ENCODE measurements at places on chromosomes 6 and 20. TPM values are rescaled to one million over a fixed set of nuclear protein-coding genes. Genes with fewer than 3 reads are reported as not detected.

The PLCG1 gene
- 24.9 TPM for total RNA-seq

The NOX3 gene
- total RNA-seq: not detected

The CLPSL2 gene
- not detected for total RNA-seq

The ALDH8A1 gene
- 0.36 TPM for total RNA-seq

The XKR7 gene
- not detected for total RNA-seq

The AGPAT4 gene
- 4.1 TPM for total RNA-seq

The TREML2 gene
- under 0.01 TPM for total RNA-seq

The VSTM2L gene
- 1.4 TPM for total RNA-seq

The RING1 gene
- total RNA-seq: 34.2 TPM

The CGA gene
- not detected for total RNA-seq

The ASCC3 gene
- total RNA-seq: 77.2 TPM

The SAMD5 gene
- total RNA-seq: 1.4 TPM

The TGM3 gene
- 16.7 TPM for total RNA-seq

The FERMT1 gene
- 80.4 TPM for total RNA-seq

The PCK1 gene
- total RNA-seq: not detected

The OR2H2 gene
- not detected for total RNA-seq

The CTCFL gene
- not detected for total RNA-seq

The USP49 gene
- 3.6 TPM for total RNA-seq

The LPA gene
- not detected for total RNA-seq

The NRM gene
- total RNA-seq: 0.34 TPM

The CRISP2 gene
- total RNA-seq: not detected

The CD24 gene
- total RNA-seq: 877 TPM

The TNF gene
- total RNA-seq: 0.07 TPM

The OTOR gene
- not detected for total RNA-seq

The CPXM1 gene
- not detected for total RNA-seq

The OOEP gene
- 0.14 TPM for total RNA-seq

The TBC1D7 gene
- total RNA-seq: 44.8 TPM

The TAAR2 gene
- not detected for total RNA-seq

The GNAS-AS1 gene
- 0.28 TPM for total RNA-seq

The TCFL5 gene
- 13.7 TPM for total RNA-seq

The SRMS gene
- total RNA-seq: 0.34 TPM

The NOTCH4 gene
- total RNA-seq: 0.28 TPM

The ID1 gene
- 435 TPM for total RNA-seq

The CST4 gene
- total RNA-seq: not detected

The MTHFD1L gene
- 73.8 TPM for total RNA-seq

The AK9 gene
- 6.7 TPM for total RNA-seq

The CLVS2 gene
- total RNA-seq: not detected

The COL12A1 gene
- total RNA-seq: 34.9 TPM

The PRSS16 gene
- total RNA-seq: 12.6 TPM

The SLC17A9 gene
- total RNA-seq: 0.28 TPM

The CALHM5 gene
- under 0.01 TPM for total RNA-seq

The TOP1 gene
- 77.5 TPM for total RNA-seq

The PGBD1 gene
- total RNA-seq: 3.7 TPM

The GPX5 gene
- total RNA-seq: not detected

The ADGRF4 gene
- 21.5 TPM for total RNA-seq

The MYB gene
- total RNA-seq: under 0.01 TPM
